ENCODE measurements at places on chromosomes 11 and 22. TPM values are rescaled to one million over a fixed set of nuclear protein-coding genes. Genes with fewer than 3 reads are reported as not detected.
A peak's percentile ranks its signal among the peaks of the same experiment; 100 is the strongest.

- no peaks in the 10 kb centered on the region for H3K27me3 ChIP-seq
- peak overlapping the region; percentile 92 for H3K4me3 ChIP-seq
- H3K36me3 ChIP-seq = peaks cover 3% of the 10 kb centered on the region
- H3K27ac ChIP-seq = peak overlapping the region; percentile 91
- H3K4me1 ChIP-seq = peaks cover 29% of the 10 kb centered on the region
These were observed 8.2 kb downstream of the CBX7 start for GRCh38 chr22:39144101-39144767.

DNA sequence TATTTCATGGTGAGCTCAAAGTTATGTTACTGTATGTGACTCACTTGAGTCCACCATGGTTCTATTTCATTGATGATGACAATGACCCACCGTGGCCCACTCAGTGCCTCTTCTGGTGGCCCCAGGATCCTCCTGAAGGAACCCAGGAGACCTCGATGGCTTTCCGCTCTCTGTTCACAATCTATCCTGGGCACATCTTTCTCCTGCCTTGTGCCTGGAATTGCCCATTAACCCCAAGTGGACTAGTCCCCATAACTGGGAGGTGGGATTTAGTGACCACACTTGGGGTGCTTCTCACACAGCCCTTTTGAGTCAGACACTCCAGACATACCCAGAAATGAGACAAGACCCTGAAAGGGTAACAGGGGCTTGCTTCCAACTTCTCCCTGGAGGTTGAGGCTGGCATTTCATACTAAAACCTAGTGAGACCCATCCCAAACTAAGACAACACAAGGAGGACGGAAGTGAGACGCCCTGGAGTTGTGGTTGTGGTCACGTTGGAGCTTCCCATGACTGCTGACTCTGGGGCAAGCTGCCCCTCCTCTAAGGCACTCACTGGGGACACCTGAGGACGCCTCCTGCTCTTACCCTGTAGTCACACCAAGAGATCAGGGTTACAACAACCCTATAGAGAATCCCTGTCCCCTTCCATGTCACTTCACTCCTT, 22.1 kb downstream of the IGLL5 start:
- no peak for DNase-seq
- no peak overlapping the region for H3K4me3 ChIP-seq
- no peaks in the 10 kb centered on the region for H3K4me1 ChIP-seq
- no peak overlapping the region for H3K27ac ChIP-seq
- no peaks in the 10 kb centered on the region for H3K36me3 ChIP-seq

GRCh38 chr11:117442869-117443239, 115.2 kb downstream of the CEP164 start:
- H3K4me3 ChIP-seq = no peak overlapping the region
- no peak overlapping the region for H3K27ac ChIP-seq
- no peak for DNase-seq
- H3K27me3 ChIP-seq = peaks cover 11% of the 10 kb centered on the region
- no peaks in the 10 kb centered on the region for H3K4me1 ChIP-seq
- H3K36me3 ChIP-seq = no peaks in the 10 kb centered on the region

DNA sequence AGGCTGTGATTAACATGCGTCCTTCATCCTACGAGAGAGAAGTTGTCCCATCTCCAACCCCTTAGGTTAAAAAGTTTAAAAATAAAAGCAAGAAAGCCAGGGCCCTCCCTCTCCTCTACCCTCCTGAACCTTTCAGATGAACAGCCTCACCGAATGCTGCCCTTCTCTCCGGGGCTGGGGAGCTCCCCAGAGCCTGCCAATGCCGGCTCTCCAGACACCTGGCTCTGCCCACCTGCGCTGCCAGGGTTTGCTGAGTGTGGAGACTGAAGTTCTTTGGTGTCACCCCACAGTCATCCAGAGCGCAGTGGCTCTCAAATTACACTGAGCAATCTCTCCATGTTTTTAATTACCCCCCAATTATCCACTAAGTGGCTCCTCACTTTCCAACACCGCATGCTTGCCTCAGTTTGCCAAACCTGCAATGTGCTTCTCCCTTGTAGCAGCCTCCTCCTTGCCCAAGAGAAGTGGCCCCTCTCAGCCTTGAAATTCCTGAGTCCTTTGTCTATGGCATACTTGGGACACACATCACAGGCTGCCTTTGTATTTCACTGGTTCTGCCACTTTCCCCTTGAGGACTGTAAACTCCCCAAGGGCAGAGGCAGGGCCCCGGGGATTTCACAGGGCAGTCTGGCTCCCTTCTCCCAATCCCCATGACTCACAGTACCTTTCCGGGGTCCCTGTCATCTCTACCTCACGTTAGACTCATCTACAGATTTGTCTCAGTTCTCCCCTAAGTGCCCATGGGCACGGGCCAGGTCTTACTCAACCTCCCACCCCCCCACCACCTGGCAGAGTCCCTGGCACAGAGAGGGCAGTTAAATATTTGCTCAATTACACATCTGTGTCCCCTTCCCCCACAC, 2.0 kb downstream of the MYH9 start:
- peak; percentile 40 for DNase-seq
- H3K36me3 ChIP-seq = peaks cover 53% of the 10 kb centered on the region
- peaks cover 56% of the 10 kb centered on the region for H3K4me1 ChIP-seq
- no peaks in the 10 kb centered on the region for H3K27me3 ChIP-seq
- peak overlapping the region; percentile 96 for H3K27ac ChIP-seq

DNA sequence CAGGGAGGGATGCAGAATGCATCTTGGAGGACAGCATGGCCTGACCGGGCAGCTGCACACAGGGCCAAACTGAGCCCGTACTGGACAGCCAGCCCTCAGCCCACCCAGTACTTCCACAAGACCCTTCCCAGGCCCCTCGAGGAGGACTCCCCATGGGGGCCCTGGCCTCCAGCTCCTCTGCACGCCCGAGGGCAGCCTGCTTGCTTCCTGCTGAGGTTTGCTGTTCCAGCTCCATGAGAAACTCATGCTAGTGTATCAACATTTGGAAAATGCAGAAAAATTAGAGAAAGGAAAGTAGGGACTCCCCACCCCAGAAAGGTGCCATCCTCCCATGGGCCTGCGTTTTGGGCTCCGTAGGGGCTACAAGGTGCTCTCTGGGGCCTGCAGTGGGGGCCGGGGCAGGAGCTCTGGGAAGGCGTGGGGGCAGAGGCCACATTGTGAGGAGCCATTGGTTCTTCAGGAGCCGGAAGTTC, 21.3 kb upstream of the CCDC188 start:
- H3K4me3 ChIP-seq = no peak overlapping the region
- no peaks in the 10 kb centered on the region for H3K4me1 ChIP-seq
- H3K36me3 ChIP-seq = no peaks in the 10 kb centered on the region
- no peak for DNase-seq
- H3K27me3 ChIP-seq = peaks cover 2% of the 10 kb centered on the region
- no peak overlapping the region for H3K27ac ChIP-seq

GRCh38 chr11:14029971-14030920, 67.7 kb downstream of the SPON1 start:
- no peaks in the 10 kb centered on the region for H3K4me1 ChIP-seq
- no peaks in the 10 kb centered on the region for H3K36me3 ChIP-seq
- H3K4me3 ChIP-seq = no peak overlapping the region
- peaks cover 7% of the 10 kb centered on the region for H3K27me3 ChIP-seq
- H3K27ac ChIP-seq = no peak overlapping the region

DNA sequence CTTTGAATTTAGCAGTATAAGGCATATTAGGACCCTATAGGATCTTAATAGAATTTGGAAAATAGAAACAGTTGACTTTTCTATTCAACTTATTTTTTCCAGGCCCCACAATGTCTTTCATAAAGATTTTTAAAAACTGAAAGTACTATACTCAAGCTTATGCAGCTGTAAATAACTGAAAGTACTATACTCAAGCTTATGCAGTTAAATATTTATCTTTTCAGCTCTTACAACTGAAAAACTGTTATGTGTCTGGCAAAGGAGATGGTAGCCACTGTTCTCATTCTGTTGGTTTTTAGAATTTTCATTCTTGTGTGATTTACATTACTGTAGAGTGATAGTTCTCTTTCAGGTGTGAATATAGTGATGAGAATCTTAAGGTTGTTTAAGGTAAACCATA, 16.5 kb downstream of the HIPK3 start:
- H3K27ac ChIP-seq = no peak overlapping the region
- DNase-seq = no peak
- H3K27me3 ChIP-seq = no peaks in the 10 kb centered on the region
- peaks cover 2% of the 10 kb centered on the region for H3K36me3 ChIP-seq

DNA sequence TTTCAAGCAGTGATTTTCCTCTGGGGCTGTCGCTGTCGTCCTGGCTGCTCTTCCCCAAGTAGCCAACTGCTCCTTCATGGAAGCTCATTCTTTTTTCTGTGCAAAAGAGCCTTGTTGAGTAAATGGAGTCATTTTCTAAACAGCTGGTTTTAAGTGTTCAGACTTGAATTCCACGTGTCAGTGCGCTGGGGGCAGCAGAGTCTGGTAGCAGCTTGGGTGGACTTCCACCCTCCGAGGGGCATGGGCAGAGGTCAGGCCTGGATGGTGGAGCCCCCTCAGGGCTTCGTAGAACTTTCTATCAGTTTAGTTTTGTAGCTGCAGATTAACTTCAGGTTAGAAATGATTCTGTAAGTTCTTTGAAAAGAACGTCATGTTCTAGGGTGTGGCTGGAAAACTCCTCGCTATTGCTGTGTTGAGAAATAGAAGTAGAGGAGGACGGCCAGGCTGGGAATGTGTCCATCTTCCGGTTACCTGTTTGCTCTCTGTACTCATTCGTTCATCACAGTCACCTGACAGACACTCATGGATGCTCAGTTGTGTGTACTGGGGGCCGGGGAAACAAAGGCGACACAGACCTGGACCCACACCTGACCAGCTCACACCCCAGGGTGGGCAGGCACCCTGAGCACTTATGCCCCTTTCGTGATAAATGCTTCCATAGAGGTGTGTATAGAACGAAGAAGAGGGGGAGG, 270.7 kb downstream of the TBC1D22A start:
- no peaks in the 10 kb centered on the region for H3K27me3 ChIP-seq
- no peak for DNase-seq
- no peaks in the 10 kb centered on the region for H3K36me3 ChIP-seq
- H3K27ac ChIP-seq = no peak overlapping the region
- no peak overlapping the region for H3K4me3 ChIP-seq

HORMAD2 gene
- not detected for total RNA-seq

KRTAP5-2 gene
- total RNA-seq = not detected

BMAL1 gene
- 36.9 TPM for total RNA-seq

RNF214 gene
- total RNA-seq = 23.8 TPM

MYBPC3 gene
- not detected for total RNA-seq
